ENCODE measurements at places on chromosomes 7 and 10.

DNA sequence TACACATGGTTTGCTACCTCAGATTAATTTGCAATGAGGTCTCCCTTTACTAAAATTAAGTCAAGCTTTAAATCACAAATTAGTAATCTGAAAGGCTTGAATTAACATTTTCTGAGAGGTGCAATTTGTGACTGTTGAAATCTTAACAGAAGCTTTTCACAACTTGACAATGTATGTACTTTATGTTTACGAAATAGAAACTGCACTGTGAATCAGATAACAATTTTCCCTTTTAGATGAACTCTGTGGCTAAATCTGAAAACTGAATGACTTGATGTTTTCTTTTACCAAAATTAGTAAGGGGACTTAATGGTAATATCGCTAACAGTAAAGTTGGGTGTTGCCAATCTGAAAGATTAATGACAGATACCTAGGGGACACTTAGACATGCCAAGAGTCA lies 197.6 kb downstream of the RAPGEF5 start:
- no peak for DNase-seq

GRCh38 chr10:129764901-129765663 lies 199.0 kb downstream of the EBF3 start:
- no peak for DNase-seq

GRCh38 chr7:30510124-30511075 lies 5.8 kb upstream of the GGCT start:
- DNase-seq = peak; percentile 60

- no peak for DNase-seq
Measured at GRCh38 chr10:68697106-68697505, 23.9 kb upstream of the CCAR1 start.

DNA sequence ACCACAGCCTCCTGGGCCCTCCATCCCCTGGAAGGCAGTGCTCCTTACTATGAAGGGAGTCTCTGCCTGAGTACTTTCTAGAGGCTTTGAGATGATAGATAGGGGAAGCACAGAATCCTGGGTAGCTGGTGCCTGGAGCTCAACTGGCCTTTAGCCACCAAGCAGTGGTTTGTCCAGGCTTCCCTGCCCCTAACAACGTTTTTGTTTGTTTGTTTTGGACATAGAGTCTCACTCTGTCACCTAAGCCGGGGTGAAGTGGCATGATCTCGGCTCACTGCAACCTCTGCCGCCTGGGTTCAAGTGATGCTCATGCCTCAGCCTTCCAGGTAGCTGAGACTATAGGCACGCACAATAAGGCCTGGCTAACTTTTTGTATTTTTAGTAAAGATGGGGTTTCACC lies 289.4 kb downstream of the PLXNA4 start:
- no peak for DNase-seq

- peak; percentile 29 for DNase-seq
Measured at GRCh38 chr10:7756360-7756992, 31.3 kb downstream of the KIN start.

GRCh38 chr7:451255-452225 lies 68.1 kb downstream of the PDGFA start:
- no peak for DNase-seq

DNA sequence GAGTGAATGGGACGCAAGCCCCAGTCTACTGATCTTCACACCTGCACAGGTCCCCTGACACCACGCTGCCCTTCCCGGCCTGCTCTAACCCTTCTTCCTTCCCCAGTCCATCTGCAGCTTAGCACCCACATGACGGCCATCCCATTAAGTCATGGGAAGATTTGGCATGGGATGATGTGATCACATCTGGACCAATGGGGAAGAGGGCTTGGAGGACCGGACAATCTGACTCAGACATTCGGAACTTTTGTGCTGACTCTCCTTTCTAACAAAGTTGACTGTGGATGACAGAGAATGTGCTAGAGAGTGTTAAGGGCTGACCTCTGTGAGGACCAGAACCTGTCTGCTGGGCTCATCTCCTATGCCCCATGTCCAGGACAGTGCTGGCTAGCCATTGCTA lies 15.6 kb downstream of the CXCL12 start:
- DNase-seq = peak; percentile 40

GRCh38 chr7:74474271-74474865 lies 20.7 kb downstream of the GTF2IRD1 start:
- no peak for DNase-seq

DNA sequence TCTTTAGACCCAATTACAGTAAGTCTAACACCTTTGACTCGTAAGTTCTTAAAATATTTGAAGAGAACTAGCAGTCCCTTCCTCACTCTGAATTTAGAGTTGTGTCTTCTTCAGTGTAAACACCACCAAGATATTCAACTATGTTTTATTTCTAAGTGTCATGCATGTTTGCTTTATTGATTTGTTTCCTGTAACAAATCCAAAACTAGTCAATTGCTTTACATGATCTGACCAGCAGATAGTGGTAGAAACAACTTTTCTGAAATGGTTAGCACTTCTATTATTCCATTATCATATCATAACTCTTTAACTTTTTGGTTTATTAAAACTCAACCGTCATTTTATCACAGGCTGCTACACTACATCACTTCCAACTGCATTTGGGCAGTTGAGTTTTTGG lies 90.1 kb downstream of the INHBA start:
- DNase-seq = no peak

DNA sequence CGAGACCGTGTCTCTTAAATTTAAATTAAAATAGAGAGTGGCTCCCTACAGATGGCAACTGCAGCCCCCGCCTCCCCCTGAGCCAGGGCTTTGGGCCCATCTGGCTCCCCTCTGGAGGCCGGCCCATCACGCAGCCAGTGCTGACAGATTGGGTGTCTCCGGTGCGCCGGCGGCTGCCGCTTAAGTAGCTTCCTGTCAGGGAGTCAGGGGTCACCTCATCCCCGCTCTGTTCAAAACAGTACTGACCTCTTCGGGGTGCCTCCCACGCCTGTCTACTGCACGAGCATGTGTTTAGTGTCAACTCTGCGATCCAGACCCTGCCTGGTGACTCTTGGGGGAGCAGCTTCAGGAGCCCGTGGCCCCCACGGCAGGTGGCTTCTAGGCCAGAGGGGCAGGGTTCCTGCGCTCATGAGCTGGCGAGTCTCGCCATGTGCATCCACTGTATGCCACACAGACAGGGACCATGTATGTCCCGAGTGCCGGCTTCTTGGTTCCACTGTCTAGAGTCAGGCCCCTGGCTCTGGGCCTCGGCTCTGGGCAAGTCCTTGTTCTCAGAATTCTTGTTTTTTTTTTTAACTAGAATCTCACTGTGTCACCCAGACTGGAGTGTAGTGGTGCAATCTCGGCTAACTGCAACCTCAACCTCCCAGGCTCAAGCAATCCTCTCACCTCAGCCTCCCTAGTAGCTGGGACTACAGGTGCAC lies 36.1 kb downstream of the KCTD7 start:
- DNase-seq = no peak

DNA sequence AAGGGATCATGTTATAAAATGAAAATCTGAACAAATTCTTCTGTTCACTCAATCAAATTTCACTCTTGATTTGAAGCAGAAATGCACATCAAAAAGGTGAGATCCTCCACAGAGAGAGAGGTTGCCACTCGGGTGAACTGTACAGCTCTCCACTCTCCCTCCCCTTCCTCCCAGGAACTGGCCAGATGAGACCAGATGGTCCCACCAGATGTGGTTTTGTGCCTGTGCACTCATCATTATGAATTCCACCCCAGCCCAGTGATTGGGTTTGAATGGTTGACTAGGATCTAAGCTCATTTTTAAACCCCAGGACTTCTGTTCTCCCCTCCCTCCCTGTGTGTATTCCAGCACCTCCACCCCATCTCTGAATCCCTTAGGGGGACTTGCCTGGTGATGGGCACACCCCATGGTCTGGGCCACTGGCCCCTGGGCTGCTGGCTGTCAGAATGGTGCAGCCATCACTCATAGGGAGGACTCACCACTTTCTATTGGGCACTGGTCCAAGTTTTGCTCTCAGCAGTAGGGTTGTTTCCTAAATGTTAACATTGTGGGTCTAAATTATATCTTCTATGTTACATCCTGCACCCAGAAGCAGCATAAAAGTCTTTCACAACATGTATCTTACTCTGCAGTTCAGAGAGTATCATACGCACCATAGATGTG lies 393.1 kb downstream of the TNS3 start:
- no peak for DNase-seq

DNA sequence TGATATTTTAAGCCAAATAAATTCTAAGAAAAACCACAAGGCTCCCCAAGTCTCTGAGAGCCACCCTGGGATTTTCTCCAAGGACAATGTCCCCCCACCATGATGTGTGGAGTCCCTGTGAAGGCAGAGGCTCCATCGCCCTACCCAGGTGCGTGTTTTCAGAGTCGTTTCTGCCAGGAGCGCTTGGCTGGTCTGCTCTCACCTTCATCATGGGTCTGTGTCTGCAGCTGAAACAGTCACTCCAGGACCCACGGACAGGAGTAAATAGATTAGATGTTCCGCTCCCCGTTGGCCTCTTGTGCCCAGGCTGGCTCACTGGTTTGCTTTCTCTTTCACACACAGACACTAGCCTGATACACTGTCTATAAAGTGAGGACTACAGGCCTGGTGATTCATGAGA lies 217.5 kb downstream of the SFMBT2 start:
- DNase-seq = no peak

GRCh38 chr10:43479275-43479674 lies 42.4 kb downstream of the ZNF487 start:
- no peak for DNase-seq

All from amniotic epithelial cell (primary cell).